Stromal cell of bone marrow (primary cell): ENCODE measurements at places on chromosomes 3 and 15.
A peak's percentile ranks its signal among the peaks of the same experiment; 100 is the strongest.

GRCh38 chr3:71037775-71038174 lies 545.8 kb downstream of the FOXP1 start:
- no peak for DNase-seq

DNA sequence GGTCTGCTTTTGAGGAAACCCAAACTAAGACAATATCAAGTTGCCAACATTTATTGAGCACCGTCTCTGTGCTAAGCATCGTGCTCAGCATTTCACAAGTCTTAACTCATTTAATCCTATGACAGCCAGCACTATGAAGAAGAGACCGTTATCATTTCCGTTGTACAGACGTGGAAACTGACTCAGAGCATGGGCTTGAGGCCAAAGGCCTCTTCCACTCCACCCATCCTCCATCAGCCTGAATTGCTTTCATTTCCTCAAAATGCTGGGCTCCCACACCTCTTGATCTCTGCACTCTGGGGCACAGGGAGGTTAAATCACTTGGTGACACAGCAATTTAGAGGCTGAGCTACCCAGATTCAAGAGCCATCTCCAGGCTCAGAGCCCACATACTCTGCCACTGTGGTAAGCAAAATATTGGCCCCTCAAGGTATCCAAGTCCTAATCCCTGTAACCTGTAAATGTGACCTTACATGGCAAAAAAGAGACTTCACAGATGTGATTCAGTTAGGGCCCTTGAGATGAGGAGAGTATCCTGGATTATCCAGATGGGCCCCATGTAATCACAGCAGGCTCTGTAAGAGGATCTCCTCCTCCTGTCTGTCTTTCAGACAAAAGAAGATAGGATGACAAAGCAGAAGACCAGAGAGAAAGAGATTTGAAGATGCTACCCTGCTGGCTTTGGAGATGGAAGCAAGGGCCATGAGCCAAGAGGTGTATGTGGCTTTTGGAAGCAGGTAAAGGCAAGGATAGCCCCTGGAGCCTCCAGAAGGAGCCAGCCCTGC lies 24.3 kb upstream of the FLNB start:
- DNase-seq: peak; percentile 79

DNA sequence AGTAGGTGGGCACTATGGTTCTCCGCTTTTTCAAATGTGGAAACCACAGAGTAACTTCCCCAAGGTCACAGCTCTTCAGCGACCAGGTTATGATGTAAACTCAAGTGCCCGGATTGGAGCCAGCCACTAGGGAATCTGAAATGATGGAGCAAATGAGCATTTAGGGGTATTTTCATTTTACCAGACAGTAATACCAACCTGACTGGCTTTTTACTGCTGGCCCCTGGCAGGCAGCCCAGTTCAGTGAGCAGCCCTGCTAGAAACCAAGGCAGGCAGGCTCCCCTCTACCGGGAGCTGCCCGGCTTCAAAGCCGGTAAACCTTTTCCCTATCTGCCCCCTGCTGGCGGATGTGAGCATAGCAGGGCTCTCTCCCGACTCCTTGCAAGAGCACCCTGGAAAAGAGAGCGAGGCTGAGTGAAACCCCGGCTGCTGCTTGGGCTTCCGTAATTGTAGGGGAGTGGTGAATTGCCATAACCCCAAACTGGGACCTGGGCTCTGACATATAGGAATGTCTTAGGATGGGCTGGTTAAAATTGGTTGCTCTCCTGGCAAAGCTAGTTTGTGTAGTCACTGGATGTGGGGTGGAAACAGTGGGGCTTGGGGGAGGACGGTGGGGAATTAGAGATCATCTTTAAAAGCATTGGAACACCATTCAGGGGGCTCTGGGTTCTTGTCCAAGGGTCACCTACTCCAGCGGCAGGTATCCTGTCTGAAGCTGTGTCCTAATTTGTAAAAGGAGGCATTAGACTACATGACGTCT lies 98.0 kb upstream of the TNFAIP8L3 start:
- DNase-seq: peak; percentile 70

DNA sequence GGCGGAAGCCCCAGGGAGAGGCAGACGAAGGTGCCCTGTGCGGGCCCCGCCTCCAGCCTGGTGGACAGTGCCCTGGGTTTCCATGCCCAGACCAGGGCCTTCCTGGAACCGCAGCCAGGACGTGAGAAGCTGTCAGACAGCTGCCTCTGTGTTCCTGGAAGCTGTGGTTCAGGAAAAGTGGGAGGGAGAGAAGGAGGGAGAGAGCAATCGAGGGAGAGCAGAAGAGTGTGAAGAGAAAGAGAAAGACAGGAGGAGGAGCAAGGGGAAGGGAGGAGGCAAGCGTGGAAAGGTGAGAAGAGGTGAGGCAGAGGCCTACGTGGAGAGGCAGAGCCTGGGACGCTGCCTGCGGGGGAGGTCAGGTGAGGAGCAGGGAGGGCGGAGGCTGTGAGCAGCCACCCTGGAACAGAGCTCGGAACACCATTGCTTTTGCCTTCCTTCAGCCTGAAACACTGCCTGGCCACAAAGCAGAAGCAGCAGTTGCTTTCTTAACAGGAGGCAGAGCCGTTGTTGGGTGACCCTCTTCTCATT lies 18.6 kb downstream of the ZDHHC19 start:
- no peak for DNase-seq

GRCh38 chr15:39828374-39828931 lies 45.8 kb upstream of the FSIP1 start:
- DNase-seq: no peak
